ENCODE measurements at places on chromosomes 13 and 19. TPM values are rescaled to one million over a fixed set of nuclear protein-coding genes. Genes with fewer than 3 reads are reported as not detected.

- no peak for DNase-seq
Measured at GRCh38 chr13:30412346-30412745, 9.9 kb upstream of the UBE2L5 start.

DNA sequence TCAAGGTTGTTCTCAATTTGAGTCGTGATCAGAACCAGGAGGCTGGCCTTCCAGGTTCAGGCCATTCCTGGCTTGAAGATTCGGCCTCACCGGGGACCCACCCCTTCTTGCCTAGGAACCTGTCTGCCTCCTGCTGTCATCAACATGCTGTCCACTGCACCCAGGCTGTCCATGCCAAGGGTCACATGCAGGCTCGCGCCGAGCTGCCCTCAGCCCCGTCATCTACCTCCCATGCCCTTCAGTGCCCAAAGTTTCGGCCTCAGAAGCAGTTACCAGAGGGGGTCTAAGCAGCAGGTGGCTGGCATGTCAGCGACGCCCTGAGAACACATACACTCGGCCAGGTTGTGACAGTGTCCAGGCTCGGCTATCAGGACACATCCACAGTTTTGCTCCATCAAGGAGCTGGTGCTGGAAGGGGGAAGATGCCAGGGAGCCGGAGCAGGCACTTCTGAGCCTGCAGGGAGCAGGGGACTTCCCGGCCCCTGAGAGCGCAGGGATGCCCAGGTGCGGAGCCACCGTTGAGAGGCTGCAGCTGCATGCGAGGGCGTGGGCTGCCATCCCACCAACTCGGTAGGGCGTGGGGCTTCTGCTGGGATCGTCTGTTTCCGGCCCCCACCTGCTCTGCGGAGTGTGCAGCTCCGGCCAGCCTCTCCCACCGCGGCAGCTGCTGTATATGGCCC, 590.9 kb upstream of the SLITRK5 start:
- DNase-seq: no peak

DNA sequence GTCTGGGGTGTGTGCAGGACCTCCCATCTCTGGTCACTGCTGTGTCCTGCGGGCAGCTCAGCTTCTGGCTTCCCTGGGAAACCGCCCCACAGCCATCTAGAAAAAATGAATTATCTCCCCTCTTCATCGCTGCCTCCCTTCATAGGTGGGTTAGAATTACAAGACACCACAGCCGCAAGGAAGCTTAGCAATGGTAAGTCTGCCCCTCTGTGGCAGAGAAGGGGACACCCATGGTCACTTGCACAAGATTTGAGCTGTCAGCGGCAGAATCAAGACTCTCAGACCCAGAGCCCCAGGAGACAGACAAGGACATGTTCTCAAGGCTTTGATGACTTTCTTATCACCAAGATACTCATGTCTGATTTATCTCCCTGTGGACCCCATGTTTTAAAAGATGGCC, 110.8 kb upstream of the PABPC3 start:
- no peak for DNase-seq

GRCh38 chr13:79867254-79867653, 386.3 kb downstream of the NDFIP2 start:
- no peak for DNase-seq

GRCh38 chr13:26185720-26186117, 36.4 kb downstream of the RNF6 start:
- no peak for DNase-seq

GRCh38 chr19:492091-492531, 4.2 kb upstream of the MADCAM1 start:
- DNase-seq: no peak

GRCh38 chr19:24040621-24041020, 46.4 kb upstream of the ZNF254 start:
- DNase-seq: no peak

DNA sequence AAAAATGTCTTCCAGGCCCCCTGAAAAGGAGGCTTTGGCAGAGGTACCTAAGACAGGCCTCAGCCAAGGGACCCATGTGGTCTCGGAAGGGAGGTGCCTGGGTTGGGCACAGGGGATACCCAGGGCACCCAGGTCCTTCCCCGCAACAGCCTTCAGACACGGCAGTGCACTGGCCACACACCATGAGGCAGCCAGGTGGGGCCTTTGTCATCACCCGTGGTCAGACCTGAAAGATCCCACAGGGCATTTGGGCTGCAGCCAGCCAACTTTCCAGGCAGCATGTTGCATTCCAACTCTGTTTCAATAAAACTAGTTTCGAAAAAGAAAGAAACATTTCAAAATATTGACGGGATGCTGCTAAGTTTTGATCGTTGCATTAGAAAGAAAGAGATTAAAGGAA, 4.7 kb upstream of the TUBGCP3 start:
- DNase-seq: no peak

DNA sequence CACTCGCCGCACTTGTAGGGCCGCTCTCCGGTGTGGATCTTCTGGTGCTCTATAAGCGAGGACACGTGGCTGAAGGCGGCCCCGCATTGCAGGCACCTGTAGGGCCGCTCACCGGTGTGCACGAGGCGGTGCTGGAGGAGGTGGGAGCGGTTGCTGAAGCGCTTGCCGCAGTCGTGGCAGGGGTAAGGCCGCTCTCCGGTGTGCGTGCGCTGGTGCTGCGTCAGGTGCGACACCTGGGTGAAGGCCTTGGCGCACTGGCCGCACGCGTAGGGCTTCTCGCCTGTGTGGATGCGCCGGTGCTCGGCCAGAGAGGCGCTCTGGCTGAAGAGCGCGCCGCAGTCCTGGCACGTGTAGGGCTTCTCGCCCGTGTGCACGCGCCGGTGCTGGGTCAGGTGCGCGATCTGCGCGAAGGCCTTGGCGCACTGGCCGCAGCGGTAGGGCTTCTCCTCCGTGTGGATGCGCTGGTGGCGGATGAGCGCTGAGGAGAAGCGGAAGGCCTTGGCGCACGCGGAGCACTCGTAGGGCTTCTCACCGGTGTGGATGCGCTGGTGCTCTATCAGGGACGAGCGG, 7.5 kb downstream of the ZNF835 start:
- no peak for DNase-seq

GRCh38 chr19:43895727-43896308, 39.3 kb downstream of the ZNF45 start:
- no peak for DNase-seq

ZNF534 gene
- total RNA-seq: not detected

ALOX5AP gene
- 43.9 TPM for total RNA-seq

IRGC gene
- total RNA-seq: not detected

SIGLEC7 gene
- total RNA-seq: not detected

SYMPK gene
- 121 TPM for total RNA-seq

SRRM5 gene
- 0.46 TPM for total RNA-seq

PSG1 gene
- total RNA-seq: not detected

KMT2B gene
- 58.4 TPM for total RNA-seq

All from activated T-helper 2 cell treated with anti-CD3 and anti-CD28 coated beads, Interferon-gamma antibody, Interleukin-2, Interleukin-4, amounts not matched to agents 10 μg/mL and 5 μg/mL and 100 μg/mL, durations not matched to agents 14 hours and 24 hours and 36 hours (primary cell).